NCI-H510A (cell line): ENCODE measurements at places on chromosomes 6 and 20.

- DNase-seq: no peak
Observed at GRCh38 chr6:91278416-91278815, 691.5 kb upstream of the MAP3K7 start.

DNA sequence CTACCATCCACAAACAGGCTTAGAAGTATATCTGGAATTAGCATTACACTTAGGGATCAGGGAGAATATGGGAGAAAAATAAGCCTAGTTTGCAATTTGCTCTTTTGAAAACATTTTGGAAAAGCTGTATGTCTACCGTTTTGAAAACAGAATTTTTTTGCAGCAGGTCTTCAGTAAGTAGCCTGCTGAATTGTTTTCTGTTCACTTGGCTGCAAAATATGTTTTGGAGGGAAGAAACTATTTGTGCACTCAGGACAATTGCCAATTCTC lies 39.6 kb downstream of the ILRUN start:
- DNase-seq: no peak

- DNase-seq: no peak
Observed at GRCh38 chr20:22717466-22717865, 133.1 kb upstream of the FOXA2 start.

GRCh38 chr6:107991772-107992550 lies 34.0 kb upstream of the SEC63 start:
- no peak for DNase-seq

GRCh38 chr6:45808917-45809316 lies 206.7 kb downstream of the CLIC5 start:
- DNase-seq: no peak

DNA sequence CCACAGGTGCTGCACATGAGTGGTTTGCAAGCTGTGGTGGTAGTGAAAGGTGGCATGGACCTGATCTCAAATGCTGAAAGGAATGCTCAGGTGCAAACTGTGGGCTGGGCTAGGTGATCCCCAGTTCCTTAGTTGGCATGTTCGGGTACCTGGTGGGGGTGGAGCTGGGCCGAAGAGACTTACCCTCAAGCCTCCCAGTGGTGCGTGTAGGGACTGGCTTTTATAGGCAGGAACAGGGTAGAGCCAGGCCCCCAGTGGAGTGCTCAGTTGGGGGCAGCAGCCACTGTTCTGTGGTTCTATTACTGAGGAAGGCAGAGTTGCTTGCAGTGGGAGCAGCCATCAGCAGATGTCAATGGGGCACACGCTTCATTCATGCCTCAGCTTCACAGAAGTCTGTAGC lies 399.8 kb downstream of the HTR1B start:
- DNase-seq: no peak

DNA sequence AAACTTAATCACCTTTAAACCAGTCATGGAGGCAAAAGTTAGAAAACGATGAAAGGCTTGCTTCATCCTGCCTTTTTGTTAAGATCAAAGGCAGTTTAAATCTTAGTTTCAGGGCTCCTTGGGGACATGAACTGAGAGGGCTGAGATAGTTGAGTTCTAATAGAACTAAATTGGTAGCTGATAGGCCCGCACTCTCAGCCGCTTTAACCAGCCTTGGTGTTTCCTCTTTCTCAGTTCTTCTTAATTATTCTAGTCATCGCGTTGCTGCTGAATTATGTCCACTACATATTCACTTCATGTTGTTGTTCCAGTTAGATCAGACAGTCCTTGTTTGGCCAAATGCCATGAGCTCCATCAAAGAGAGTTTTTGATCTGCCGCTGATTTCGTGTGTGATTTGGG lies 72.5 kb downstream of the ANKS1A start:
- no peak for DNase-seq

DNA sequence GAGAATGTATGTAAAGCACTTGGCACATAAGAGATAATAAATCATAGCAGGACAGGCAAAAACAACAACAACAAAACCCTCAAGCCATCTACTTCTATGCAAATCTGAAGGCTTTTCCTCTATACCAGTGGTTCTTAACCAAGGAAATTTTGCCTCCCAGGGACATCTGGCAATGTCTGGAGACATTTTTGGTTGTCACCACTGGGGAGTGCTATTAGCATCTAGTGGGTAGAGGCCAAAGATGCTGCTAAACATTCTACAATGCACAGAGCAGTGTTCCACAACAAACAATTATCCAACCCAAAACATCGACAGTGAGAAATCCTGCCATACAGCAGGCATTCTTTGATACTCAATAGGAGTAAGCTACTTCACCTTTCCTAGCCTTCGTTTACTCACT lies 28.2 kb downstream of the NDRG3 start:
- DNase-seq: no peak
